Mesenteric fat pad (tissue), 1 donor: ENCODE measurements at places on chromosomes 7 and 10.

DNA sequence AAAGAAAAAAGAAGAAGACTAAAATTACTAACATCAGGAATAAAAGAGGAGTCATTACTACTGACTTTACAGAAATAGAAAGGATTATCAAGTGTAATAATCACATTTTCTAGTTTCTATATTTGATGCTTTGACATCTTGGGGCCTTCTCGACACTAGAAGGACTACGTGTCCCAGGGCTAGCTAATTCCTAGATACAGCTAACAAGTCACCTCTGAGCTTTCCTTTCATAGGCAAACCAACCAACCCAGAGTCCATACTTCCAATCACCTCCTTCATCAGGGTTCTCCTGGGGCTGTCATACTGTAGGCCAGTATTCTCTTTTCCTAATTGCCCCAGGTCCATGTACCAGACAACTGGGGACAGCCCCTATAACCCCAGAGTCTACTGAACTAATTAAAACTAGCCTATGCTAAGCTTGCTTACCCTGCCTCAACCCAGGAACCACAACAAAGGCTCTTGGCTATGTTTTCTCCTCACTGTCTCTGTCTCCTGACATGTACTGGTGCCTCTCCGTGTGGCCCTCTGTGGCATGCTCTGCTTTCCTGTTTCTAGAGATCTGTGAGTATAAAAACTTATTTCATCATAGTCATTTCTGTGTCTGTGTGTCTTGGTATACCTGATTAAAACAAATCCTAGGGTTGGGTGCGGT, 6.7 kb upstream of the PARP12 start:
- DNase-seq = no peak

GRCh38 chr7:46989247-46989646, 592.7 kb downstream of the TNS3 start:
- no peak for DNase-seq

GRCh38 chr10:77636967-77637531, 559 bp downstream of the KCNMA1 start:
- DNase-seq = no peak

- DNase-seq = no peak
Observed at GRCh38 chr7:132049462-132050304, 493.3 kb upstream of the PODXL start.

DNA sequence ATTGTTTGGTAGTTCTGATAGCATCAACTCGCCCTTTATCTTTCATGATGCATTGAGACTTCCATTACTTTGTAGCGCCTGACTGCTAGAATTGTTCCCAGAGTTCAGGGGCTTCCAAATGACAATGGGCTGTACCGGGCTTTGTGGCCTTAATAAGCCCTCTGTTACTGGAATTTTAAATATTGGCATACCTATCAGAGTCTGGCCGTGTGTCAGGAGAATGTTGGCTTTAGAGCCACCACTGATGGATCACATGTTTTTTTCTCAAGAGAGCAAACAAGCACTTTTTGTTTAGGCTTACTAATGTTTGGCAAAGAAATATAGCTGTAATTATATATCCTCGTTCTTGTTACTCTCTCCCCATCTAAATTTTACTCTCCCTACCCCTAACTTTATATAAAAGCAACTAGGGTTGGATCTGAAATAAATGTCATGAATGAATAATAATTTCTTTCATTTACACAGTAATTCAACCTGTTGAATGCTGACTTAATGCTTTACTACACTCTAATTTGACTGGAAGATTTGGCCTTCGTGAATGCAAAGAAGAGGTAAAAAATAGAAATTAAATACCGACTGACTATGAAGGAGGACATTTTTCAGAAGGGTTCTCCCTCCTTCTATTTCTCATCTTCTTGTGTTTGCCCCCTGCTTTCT, 396.7 kb downstream of the AUTS2 start:
- DNase-seq = no peak

GRCh38 chr7:101133621-101134398, 6.9 kb downstream of the SERPINE1 start:
- DNase-seq = no peak

- no peak for DNase-seq
Observed at GRCh38 chr7:76133839-76134238, 67.9 kb upstream of the SRRM3 start.

DNA sequence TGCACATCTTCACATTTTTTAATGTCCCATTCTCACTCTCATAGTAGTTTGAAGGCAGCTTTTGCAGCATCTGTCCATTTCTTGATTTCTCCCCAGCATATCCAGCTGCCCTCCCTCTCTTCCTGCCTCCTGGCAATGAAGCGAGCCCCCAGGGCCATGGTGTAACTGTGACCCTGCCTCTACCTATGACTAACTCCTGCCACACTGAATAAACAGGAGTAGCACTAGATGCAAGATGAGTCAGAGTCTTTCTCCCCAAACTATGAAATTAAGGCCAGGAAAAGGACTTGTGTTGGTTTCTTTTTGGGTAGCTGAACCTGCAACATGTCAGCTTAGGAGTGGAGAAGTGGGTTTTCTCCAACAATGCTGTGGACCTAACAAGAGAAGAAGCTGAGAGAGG, 329.0 kb downstream of the RNLS start:
- no peak for DNase-seq

DNA sequence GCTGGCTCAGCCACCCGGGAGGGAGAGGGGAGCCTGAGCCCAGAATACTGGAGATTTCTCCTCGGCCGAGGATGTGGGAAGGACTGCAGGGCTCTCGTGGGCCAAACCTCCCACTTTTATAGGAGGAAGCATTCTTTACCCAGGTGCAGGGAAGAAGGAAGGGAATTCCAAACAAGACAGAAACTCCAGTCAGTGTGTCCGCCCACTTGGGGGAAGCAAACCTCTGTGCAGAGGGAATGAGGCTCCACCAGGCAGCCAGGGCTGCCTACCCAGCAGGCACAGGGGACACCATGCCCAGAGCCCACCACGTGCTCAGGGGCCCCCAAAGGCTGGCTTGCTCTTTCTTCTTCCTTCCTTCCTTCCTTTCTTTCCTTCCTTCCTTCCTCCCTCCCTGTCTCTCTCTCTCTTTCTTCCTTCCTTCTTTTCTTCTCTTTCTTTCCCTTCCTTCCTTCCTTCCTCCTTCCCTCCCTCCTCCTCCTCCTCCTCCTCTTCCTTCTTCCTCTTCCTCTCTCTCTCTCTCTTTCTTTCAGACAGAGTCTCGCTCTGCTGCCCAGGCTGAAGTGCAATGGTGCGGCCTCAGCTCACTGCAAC, 15.4 kb upstream of the FZD9 start:
- no peak for DNase-seq
